ENCODE measurements at places on chromosomes 3 and 15.

GRCh38 chr3:39278616-39278935 lies 1.3 kb downstream of the CX3CR1 start:
- no peak for DNase-seq

- no peak for DNase-seq
Observed at GRCh38 chr3:113873814-113874526, 35.4 kb downstream of the GRAMD1C start.

- no peak for DNase-seq
Observed at GRCh38 chr3:6821411-6821810, 39.5 kb upstream of the GRM7 start.

- no peak for DNase-seq
Observed at GRCh38 chr3:107710851-107711250, 188.1 kb downstream of the BBX start.

- DNase-seq = no peak
Observed at GRCh38 chr3:4228295-4228694, 74.9 kb upstream of the SETMAR start.

GRCh38 chr3:55519019-55519418 lies 31.9 kb upstream of the WNT5A start:
- DNase-seq = no peak

GRCh38 chr3:27485866-27486265 lies 1.7 kb upstream of the SLC4A7 start:
- DNase-seq = no peak

GRCh38 chr3:163785693-163786092 lies 1292.6 kb downstream of the SI start:
- DNase-seq = no peak

DNA sequence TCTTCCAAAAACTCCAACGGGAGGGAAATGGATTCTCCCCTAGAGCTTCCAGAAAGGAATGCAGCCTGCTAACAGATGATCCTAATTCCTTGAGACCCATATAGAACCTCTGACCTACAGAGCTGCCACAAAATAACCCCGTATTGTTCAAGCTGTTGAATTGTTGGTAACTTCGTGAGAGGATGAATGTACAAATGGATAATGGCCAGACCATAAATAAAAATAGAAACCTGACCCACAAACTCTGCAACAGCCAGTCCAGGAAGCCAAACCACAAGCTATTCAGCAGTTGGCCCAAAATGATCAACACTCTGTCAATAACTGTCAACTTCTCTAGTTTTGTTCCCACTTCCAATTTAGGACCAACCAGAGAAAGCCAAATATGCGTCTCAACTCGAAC lies 414.0 kb upstream of the ZNF717 start:
- DNase-seq = no peak

DNA sequence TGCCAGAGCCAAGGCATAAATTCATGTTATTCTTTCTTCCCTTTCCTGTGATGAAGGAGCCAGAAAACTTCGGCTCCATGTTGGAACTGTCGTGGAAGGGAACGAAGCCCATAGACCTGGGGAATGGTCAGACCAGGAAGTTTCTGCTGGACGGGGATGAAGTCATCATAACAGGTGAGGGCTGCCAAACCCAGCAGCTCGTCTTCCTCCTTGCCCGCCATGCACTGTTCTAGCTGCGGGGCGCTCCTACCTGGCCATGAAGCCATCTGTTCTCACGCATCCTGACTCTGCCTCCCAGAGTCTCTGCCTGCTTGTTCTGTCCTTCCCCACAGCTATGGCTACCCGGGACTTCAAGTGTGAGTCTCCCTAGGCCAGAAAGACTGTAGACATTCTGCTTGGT lies 28.2 kb downstream of the FAH start:
- DNase-seq = no peak

GRCh38 chr3:149600634-149601033 lies 57.2 kb downstream of the WWTR1 start:
- DNase-seq = no peak

GRCh38 chr15:70650567-70651302 lies 112.6 kb downstream of the UACA start:
- DNase-seq = no peak

GRCh38 chr3:158369279-158369678 lies 201.7 kb upstream of the MLF1 start:
- no peak for DNase-seq

DNA sequence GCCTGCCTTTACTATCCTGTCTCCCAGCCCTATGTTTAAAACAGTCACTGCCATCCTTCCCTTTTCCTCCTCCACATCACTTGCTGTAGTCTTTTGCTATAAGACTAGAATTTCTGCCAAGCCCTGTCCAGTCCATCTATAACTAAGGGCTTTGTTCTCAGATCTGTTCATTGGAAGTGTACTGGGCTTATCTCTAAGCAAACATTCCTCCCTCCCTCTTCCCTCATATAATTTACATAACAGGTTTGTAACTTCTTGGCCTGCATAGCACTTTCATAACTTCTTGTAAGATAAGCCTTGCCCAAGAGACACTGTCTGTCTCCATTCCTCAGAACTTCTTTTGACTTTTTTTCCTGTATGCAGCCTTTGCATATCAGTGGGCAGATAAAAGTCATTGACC lies 16.7 kb downstream of the TPRG1 start:
- no peak for DNase-seq

DNA sequence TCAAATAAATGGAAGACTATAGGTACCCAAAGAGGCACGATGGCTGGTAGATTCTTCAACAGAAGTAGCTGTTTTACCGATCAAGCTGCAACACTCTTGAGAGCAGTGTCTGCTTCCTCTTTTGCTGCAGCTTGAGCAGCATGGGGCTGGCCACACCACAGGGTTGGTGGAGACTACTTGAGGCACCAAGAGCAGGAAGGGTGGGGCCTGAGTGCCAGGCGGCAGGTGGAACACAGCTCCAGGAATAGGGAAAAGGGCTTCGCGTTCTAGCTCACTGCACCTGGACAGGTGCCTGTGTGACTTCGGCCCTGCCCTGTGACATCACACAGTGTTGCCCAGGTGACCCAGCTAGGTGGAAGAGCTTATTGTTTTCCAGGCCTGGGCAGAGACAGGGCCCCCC lies at the start of gene CCDC33:
CCDC33 (plus strand) TSS at position 365 of the 400 bp plus-strand sequence. CDS start 394 bp downstream, outside the sequence.
- DNase-seq = peak; percentile 23

DNA sequence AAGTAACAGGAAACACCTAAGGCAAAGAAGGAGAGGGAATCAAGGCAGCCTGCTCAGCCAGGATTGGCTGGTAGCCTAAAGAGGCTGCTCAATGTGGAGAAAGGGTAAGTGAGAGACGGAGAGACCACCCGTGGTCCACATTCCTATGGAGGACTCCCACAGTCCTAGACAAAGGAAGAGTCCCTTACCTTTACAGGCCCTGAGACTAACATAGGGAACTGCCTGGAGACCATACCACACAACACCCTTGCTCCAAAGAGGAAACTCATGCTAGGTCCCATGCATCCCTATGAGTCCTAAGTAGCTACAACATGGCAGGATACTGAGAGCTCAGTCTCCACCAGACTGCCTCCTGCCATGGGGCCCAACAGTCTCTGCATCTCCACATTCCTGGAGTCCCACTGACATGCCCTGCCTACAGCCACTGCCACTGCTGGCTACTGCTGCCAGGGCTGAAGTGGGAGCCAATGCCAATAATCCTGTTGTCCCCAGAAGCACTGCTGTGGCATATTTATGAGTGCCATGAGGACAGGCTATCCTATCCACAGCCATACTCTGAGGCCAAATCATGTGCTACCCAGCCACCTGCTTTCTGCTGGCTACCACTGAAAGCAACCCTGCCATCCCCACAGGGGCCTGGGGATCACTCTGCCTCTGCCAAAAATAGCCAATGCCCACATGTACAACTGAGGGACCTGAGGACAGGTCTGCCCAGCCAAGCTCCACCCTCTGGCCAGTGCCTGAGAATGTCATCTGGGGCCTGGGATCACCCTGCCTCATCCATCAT lies 45.0 kb downstream of the COPS2 start:
- no peak for DNase-seq

DNA sequence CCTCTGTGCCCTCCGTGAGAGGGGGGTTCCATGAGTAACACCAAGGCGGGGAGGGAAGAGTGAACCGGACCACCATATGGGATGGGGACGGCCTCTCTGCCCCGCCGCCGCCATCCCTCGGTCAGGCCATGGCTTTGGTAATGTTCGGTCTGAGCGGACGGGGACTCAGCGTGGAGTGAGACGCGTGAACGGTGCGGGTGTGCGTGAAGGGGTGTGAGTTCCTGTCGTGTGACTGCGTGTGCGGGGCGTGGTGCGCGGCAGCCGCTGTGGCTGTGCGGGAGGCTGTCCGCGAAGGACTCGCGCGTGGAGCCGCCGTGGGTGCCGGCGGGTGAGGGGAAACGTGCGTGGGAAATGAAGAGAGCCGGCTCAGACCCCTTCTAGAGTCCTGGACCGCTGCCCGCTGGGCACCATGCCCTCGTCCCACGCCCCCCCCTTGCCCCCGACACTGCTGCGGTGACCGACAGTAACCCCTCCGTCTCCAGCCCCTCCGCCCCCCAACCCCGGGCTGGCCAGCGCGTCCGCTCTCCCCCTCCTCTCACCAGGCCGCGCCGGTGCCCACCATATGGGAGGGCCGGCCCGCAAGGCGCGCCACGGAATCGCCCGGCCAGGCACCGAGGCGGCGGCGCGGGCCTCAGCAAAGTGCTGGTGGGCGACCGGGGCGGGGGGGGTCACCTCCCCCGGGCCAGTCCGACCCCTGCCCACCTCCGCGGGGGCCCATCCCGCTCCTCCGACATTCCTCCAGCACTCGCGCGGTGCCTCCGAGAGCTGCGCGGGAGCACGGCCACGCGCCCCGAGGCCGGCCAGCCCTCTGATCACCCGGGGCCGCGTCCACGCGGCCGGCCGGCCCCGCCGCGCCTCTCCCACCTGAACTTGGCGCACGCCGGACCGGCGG lies 589 bp downstream of the KLF15 start:
- no peak for DNase-seq

- DNase-seq = no peak
Observed at GRCh38 chr3:5437783-5438323, 250.3 kb downstream of the EDEM1 start.

Measured in inflammatory macrophage (primary cell).